Activated T-helper 1 cell treated with Interleukin-2 at 50 U/mL for 16 hours (primary cell): ENCODE measurements at places on chromosomes 4 and X.

DNA sequence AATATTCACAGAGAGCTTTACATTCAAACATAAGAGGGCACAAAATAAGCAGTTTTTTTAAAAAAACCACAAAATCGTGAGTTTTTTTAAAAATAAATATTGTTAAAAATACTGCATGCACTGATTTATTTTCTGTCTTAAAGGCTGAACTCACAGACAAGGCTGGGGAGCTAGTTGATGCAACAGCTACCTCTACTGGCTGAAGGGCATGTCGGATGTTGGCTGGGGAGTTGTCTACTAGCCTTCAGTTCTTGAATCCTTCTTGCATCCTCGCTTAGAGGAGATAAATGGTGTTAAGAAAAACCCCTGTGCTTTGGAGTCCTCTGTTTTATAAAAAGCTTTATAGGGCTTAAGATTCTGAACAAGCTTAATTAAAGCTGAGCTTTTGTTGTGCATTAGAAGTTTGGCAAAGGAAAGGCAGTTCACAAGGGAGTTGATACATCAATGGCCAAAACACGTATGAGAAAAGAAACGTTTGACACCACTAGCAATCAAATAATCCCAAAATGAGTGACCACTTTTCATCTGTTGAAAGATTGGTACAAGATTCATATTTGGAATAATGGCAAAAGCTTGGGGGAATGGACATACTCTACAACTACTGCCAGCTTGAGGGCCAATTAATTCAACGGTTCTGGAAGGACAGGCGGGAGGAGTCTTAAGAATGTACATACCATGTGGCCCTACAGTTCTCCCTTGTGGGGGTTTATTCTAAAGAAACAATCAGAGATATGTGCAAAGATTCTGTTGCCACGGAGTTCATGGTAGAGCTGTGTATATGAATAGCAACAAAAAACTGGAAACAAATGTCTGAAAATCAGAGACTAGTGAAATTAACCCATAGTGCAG, 94.7 kb downstream of the SEL1L3 start:
- DNase-seq = no peak

DNA sequence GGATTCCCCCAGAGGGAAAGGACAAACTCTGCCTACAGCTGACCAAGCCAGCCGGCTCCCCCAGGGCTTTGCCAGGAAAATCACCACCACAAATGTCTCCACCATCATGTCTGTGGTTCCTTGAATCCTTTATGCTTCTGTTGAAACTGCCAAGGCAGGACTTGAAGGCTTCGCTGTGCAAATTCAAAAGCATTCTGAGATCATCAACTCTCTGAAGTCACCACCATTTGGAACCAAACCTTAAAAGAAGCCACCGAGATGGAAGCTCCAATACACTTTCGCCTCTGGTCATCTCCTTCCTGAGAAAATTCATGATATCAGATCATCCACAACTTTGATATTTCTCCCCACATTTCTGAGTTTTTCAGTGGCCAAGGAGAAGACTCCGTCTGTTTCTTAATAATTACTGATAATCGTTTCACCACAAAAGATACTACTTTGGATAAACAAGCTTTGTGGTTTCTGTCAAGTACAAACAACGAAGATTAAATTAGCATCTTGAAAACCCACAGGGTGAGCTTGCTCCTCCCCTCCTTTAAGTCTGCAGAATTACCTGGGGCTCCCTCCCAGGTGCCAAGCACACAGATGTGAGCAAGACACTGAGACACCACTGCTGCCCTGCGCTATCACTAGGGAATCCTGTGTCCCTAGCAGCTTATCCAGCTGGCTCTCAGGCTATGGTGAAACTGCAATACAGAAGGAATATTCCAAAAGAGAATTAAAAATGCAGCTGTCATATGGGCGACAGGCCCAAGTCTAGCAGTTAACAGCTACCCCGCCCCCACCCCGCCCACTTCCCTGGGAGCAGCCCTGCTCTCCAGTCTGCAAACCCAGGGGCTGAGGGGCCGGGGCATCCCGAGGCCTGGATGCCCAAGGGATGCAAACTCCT, 125.0 kb upstream of the TBL1X start:
- no peak for DNase-seq

DNA sequence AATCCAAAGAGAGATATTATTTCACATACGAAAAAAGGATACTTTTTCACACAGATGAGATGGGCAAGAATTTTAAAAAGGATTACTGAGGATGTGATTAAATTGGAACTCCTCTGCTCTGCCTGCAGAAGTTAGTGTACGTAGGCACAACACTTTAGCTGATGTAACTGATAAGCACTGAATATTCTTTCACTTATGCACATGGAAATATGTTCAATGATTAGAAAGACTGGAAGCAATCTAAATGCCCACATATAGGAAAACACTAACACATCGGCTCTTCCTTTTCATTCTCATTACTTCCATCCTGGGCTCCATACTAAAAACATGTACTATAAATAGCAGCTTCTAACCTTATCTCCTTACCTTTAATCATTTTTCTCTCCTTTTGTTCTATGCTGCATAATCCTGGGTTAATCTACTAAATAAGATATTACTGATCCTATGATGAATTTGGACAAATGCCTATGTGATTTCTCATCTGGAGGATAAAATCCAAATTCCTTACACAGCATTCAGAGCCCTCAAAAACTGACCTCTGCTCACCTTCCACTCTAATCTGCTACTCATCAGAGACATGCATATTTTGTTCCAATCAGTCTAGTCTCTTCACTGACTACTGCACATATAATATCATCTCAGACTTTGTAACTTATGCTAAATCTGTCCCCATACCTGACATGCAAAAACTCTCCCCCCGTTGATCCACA, 197.8 kb downstream of the PDGFC start:
- no peak for DNase-seq

DNA sequence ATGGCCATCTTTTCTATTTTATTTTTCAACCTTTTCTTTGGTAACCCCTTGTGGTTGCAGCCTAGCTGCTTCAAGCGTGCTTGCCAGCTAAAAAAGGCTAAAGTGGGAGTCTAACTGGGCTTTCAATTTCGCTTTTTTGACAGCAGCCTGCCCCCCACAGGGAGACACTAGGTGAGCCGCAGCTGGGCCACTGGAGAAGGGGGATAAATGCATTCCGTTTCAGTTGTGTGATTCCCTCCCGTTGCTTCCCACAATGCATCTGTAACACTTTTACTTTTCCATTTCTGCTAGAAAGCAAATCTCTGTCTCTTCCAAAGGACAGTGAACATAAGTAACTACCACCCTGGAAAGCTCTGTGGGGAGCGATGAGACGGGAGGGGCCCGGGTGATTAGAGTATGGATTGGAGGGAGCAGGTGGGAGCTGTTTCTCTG, 86.3 kb upstream of the RAPGEF2 start:
- DNase-seq = no peak

DNA sequence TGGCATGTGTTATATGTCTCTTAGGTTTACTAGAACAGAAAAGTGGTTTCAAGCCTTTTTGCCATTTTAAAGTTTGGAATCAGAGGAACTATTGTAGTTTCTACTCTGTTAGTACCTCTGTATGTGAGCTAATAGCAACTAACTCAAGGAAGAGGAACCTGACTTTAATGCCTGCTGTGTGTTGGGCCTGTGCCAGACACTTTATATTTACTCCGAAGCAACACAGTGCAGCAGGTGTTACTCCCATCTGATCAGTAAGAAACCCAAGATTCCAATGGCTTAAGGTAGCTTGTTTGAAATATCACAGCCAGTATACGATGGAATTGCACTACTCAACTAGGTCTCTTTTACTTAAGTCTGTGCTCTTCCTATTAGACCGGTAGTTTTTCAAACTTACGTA, 79.2 kb downstream of the USP9X start:
- no peak for DNase-seq

GRCh38 chr4:156795727-156796126, 175.9 kb downstream of the PDGFC start:
- no peak for DNase-seq

DNA sequence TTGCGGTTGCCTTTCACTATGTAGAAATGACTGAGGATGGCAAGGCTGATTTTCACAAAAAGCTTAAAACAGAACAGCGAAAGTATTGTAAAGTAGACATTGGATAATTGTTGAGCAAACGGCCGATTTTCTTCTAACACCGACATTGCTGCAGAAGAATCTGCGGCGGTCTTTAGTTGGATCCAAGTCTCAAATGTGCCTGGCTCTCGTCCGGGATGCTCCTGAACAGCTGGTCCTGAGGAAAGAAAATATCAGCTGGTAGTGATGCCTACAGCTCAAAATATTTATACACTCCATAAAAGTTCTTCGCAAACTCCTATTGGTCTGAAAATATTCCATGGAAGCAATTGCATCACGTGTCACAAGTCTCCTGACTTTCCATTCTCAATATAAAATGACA, at the start of gene ASB5:
TSS of gene ASB5 (minus strand) at position 260 of the 400 bp plus-strand sequence. CDS start at position 146, 114 bp downstream.
- DNase-seq = no peak

DNA sequence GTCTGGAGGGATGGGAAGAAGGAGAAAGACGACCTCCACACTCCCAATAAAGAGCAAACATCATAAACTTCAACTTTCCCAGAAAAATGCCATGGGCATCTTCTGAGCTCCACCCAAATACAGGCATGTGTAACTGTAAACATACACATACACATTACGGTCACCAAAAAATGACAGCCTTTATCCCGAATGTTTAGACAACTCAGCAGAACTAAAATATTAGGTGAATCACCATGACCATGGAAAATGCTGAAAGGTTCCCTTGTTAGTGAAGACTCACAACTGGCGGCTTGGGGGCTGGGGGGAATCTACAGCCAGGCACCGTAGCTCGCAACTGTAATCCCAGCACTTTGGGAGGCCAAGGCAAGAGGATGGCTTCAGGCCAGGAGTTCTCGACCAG, 33.0 kb downstream of the PRKX start:
- DNase-seq = no peak

DNA sequence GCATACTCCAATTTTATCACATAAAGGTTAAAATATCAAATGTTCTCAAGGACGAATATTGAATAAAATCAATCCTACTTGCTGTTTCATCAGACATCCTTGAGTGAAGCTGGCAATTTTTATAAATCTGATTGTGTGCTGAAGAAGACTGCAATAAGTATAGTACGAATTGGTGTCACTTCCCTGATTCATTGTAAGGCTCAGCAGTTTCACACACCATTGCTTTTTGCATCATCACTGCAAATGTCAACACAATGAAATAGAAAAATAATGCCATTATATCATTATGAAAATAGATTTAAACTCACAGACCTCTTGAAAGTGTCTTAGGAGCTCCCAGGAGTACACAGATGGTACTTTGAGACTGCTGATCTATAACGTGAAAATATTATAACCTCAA, 172.5 kb downstream of the ANKRD50 start:
- DNase-seq = no peak

DNA sequence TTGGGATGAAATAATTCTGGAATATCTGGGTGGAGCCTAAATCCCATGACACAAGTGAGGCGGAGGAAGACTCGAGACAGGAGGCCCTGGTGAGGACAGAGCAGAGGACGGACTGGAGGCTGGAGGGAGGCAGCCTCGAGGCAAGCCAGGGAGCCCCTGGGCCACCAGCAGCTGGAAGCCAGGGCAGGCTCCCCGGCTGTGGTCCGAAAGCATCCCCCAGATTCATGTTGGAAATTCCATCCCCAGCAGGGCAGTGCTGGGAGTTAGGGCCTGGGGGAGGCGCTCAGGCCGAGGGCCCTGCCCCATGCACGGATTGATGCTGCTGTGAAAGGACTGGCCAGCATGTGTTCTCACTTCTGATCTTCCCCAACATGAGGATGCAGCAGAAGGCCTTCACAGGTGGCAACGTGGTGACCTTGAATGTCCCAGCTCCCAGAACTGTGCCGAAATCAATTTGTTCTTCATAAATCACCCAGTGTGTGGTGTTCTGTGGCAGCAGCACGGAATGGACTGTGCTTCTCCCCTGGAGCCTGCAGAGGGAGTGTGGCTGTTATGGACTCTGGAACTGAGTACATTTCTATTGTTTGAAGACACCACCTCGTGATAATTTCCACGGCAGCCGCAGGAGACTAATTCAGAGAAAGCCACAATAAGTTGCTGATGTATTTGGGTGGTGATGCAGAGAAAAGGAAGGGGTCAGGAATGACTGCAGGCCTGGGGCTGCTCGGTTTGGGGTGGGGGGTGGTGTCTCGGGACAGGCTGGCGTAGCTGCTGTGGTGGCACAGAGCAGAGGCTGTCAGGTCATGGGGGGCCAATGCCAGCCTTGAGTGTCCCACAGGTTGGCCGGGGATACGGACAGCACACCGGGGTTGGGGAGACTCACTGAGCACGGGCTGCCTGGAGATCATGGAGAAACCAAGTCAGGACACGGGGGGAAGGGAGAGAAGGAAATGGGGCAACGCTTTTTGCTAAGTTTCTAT, 56.9 kb downstream of the PCGF3 start:
- DNase-seq = no peak

GRCh38 chr4:122744229-122744628, 11.7 kb downstream of the BBS12 start:
- DNase-seq = no peak

- DNase-seq = no peak
These were observed 56.5 kb downstream of the AGA start for GRCh38 chr4:177385576-177386277.

GRCh38 chr4:76744241-76744921, 153.6 kb downstream of the SOWAHB start:
- DNase-seq = no peak

DNA sequence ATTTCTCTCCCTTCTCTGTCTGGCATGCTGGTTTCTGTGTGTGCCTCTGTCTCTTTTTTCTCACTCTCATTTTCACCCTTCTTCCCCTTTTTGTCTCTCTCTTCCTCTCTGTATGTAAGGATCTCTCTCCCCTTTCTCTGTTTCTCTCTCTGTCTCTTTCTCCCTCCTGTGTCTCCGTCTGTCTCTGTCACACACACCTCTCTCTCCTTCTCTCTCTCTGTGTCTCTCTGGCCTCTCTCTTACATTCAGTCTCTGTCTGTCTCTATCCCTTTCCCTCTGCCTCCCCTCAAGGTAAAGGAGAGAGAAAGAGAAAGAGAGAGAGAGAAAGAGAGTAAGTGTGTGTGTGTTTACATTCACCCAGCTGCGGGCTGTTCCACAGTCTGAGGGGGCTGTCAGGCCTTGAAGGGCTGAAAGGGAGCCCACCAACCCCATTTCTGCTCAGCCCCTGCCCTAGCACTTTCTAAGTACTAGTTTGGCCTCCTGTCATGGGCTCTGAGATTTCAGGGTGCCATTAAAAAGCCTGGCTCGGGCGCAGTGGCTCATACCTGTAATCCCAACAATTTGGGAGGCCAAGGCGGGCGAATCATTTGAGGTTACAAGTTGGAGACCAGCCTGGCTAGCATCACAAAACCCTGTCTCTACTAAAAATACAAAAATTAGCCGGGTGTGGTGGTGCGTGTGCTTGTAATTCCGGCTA, 9.6 kb upstream of the TSPYL2 start:
- DNase-seq = no peak
